Stimulated activated CD8-positive, alpha-beta memory T cell treated with anti-CD3 and anti-CD28 coated beads, Interleukin-7, amount 100 ng/mL, for 48 hours (primary cell): ENCODE measurements at places on chromosomes 2 and 18.

- no peak for DNase-seq
Measured at GRCh38 chr2:23616630-23617029, 231.7 kb downstream of the KLHL29 start.

DNA sequence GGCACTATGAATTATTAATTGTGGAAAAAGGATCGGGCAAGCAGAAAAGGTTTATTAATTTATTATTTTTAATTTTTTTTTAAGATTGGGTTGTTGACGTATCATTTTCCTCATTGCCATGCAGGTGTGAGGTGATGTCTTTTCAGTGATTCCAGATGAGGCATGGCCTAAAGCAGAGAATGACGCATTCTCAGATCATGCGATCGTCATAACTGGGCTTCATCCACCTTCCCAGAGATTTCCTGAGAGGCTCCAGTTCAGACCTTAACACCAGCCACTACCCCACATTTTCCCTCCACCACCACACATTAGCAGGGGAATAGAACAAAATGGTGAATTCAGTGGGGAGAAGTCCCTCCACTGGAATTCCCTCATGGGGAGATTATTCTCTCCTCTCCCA lies 518.4 kb upstream of the SPHKAP start:
- no peak for DNase-seq

- no peak for DNase-seq
Measured at GRCh38 chr2:234161932-234162331, 111.4 kb downstream of the SPP2 start.

GRCh38 chr2:121670181-121670580 lies 20.9 kb upstream of the CLASP1 start:
- no peak for DNase-seq

DNA sequence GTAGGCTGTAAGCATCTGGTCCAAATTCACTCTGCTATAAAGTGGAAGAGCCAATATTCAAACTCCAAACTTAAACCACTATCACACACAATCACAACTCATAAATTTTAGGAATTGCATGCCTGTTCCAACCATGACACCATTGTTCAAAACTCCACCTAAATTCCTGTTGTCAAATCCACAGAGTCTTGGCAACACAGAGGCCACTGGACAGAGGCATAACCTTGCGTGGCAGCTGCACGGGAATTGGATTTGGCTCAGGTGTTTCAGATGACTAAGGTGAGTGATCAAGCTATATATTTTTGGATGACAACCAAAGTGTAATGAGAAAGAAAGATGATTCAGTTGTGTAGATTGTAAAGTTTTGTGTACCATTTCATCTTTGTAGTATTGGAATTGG lies 422.7 kb upstream of the TNP1 start:
- DNase-seq = no peak

DNA sequence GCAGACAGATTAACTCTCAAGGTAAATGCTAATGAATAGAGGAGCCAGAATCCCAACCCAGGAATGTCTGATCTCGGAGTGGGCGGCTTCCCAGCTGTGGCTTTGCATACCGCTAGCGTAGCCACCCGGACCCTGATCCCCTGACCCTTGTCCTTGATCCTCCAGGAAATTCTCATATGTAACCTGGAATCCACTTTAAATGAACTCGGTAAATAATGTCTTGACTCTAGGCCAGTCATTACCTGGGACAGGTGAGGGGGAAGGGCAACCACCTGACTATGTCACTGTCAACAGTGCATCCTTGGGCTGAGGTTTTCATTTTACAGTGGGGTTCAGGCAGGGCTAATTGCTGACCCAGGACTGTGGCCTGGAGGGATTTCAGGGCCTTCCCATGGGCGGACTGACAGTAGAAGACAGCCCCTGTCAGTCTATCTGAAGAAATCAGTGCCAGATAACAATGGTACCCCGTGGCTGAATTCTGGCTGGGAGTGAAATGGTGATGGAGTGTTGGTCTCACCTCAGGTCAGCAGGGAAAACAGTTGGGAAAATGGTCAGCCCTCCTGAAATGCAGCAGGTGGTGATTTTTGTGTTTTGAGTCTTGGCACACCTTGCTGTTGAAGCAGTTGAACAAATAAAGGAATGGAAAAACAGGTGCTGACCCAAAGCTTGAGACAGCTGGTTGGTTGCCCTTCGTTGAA lies 9.6 kb downstream of the ACKR3 start:
- no peak for DNase-seq

DNA sequence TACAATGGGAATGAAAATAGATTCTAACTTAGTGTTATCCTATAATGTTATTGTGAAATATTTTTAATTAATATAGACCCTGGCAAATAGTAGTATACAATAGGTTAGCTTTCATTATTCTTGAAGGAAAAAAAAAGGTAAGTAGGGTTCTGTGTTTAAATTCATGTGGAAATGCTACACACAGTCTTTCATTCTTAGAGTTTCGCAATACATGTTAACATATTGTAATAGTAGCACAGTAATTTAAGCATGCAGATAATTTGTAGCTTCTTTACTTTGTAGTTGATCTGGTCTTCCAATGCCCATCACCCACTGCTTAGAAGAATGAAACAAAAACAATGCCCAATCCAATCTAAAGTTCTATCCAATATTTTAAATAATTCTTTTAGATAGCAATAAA lies 54.8 kb upstream of the MSTN start:
- DNase-seq = no peak

DNA sequence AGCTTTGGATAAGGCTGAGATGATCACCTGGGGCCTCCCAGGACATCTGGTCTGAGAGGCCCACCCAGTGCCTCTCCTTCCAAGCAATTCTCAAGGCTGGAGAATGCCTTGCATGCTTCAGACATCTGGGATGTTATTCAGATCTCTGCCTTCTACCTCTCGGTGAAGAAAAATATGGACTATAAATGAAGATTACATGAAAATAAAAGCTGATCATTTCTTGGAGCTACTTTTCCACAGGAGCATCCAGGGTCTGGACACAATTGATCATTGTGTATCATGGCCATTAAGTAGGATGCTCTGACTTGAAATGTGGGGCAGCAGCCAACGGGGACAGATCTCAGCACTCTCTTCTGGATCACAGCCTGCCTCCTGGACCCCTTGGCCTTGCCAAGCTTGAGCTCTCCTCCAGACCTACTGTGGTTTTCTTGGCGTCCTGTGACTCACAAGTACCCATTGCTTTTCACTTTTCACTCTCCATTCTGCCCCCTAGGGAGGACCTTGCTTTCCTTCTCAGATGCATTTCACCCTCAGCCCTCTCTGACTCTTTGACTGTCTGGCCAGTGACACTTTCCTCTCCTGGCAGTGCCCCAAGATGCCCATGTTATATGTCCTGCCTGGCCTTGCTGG lies 203.1 kb downstream of the INSIG2 start:
- DNase-seq = no peak

DNA sequence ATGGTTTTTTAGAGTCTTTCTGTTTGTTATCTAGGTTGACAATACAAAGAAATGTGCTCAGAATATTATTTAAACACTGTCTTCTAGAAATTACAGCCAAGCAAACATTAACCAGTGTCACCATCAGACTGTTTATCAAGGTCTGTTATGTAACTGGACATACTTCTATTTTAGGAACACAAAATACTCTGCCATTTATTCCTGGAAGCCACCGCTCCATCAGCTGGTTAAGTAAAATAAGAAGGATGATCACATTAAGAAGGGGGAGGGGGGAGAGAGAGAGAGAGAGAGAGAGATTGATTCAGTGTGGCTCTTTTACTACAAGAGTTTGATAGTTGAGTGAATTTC lies 47.9 kb downstream of the MBP start:
- no peak for DNase-seq

GRCh38 chr2:216632952-216633615 lies at the start of gene IGFBP2:
TSS of gene IGFBP2 (plus strand) at chr2:216633420. CDS start at chr2:216633524, 104 bp downstream.
- peak; percentile 29 for DNase-seq
